ENCODE measurements at places on chromosomes 7 and 10. TPM values are rescaled to one million over a fixed set of nuclear protein-coding genes. Genes with fewer than 3 reads are reported as not detected.
A peak's percentile ranks its signal among the peaks of the same experiment; 100 is the strongest.

GRCh38 chr10:88181902-88182600 lies 318.6 kb downstream of the PTEN start:
- H3K4me3 ChIP-seq, result no peak overlapping the region
- peaks cover 1% of the 10 kb centered on the region for H3K27me3 ChIP-seq
- no peaks in the 10 kb centered on the region for H3K4me1 ChIP-seq
- no peak overlapping the region for H3K27ac ChIP-seq
- no peak for DNase-seq

DNA sequence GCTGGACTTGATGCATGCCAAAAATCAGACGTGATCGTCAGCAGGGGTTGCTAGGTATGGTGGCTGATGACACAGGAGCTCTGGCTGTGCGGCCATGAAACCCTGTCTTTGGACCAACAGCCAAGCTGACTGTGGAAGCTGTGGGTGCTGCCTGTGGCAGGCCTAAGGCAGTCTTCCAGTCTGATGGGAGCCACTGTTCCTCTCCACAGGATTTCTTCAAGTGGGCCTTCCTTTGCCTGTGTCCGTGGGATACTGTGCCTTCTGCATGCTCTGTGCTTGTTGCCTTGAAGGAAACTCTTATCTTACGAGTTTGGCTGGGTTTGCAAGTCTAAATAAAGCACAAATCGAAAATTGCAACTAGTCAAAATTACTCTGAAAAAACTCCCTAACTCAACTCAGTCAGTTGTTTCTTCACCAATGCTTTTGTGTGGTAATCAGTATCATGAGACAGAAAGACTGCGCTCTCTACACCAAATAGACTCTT lies 101.9 kb upstream of the PDLIM1 start:
- no peak overlapping the region for H3K4me3 ChIP-seq
- H3K27ac ChIP-seq, result no peak overlapping the region
- no peak for DNase-seq
- H3K4me1 ChIP-seq, result peaks cover 18% of the 10 kb centered on the region

DNA sequence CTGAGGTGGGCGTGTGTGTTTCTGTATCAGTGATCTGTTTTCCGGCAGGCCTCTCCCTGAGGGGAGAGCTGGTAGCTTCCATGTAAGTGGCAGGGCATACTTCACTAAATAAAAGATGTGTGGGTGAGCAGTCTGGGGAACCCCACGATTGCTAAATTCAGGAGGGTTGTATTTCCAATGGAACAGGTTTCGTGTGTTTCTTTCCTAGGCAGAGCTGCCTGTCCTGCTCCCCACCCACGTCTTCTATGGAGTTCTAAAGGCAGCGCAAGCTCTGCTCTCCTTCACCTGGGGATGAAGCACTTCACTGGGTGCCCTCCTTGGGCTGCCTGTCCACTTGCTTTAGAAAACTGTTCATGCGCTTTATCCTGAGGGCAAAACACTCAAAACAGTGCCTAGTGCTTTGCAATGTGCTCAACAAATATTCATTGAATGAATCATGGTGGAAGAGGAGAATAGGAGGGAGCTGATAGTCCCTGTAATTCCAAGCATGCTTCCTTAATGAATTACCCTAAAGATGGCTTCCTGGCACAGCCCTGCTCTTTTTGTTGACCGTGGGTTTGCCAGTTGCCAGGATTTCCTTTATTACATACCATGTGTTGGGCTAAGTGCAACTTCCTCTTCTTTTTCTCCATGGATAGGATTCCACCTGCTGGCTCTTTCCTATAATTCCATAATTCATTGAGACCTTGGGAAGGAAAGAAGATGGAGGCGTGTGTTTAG lies 50.6 kb upstream of the SRPK2 start:
- H3K4me1 ChIP-seq, result peaks cover 5% of the 10 kb centered on the region
- no peak overlapping the region for H3K4me3 ChIP-seq
- peaks cover 3% of the 10 kb centered on the region for H3K27me3 ChIP-seq
- no peak for DNase-seq
- H3K36me3 ChIP-seq, result no peaks in the 10 kb centered on the region
- no peak overlapping the region for H3K27ac ChIP-seq

GRCh38 chr7:81112731-81113130 lies 193.9 kb upstream of the SEMA3C start:
- no peaks in the 10 kb centered on the region for H3K27me3 ChIP-seq
- H3K36me3 ChIP-seq, result no peaks in the 10 kb centered on the region
- no peak overlapping the region for H3K27ac ChIP-seq
- H3K4me1 ChIP-seq, result peaks cover 9% of the 10 kb centered on the region
- DNase-seq, result no peak

- no peak overlapping the region for H3K4me3 ChIP-seq
- H3K4me1 ChIP-seq, result no peaks in the 10 kb centered on the region
Observed at GRCh38 chr7:52355053-52355452, 680.4 kb upstream of the POM121L12 start.

CPA2 gene
- total RNA-seq, result not detected

- H3K27me3 ChIP-seq, result no peaks in the 10 kb centered on the region
- no peak overlapping the region for H3K27ac ChIP-seq
- H3K4me1 ChIP-seq, result peaks cover 11% of the 10 kb centered on the region
- no peaks in the 10 kb centered on the region for H3K36me3 ChIP-seq
- H3K4me3 ChIP-seq, result no peak overlapping the region
Observed at GRCh38 chr7:28704706-28705105, 253.4 kb downstream of the TRIL start.

DNA sequence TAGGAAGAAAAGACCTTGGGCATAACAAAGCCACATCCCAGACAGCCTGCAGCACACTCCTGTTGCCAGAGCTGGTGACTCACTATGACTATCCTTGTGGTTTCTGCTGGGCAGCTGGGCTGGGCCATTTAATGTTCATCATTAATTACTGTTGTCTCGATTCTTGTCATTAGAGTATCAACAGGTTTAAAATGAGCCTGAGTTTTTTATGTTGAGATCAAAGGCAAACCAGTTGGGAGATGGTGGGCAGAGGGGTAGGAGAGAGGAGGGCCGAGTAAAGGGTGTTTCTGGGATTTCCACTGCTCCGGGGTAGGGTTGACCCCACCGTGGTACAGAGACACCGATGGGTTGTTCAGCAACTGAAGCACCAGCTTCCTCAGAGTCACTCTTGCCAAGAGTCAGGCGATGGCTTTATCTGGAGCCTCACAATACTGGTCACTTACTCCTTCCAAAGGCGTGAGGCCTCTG lies 128.7 kb upstream of the LYZL1 start:
- no peaks in the 10 kb centered on the region for H3K4me1 ChIP-seq
- H3K36me3 ChIP-seq, result peaks cover 3% of the 10 kb centered on the region
- no peak overlapping the region for H3K27ac ChIP-seq
- no peak for DNase-seq

- peak overlapping the region; percentile 28 for H3K4me3 ChIP-seq
- peaks cover 1% of the 10 kb centered on the region for H3K27me3 ChIP-seq
- DNase-seq, result no peak
- no peak overlapping the region for H3K27ac ChIP-seq
- no peaks in the 10 kb centered on the region for H3K36me3 ChIP-seq
Observed at GRCh38 chr10:31142026-31142425, 110.4 kb upstream of the ZNF438 start.

MYL10 gene
- total RNA-seq, result not detected

FAM13C gene
- 57.9 TPM for total RNA-seq

C7orf57 gene
- total RNA-seq, result not detected

DNA sequence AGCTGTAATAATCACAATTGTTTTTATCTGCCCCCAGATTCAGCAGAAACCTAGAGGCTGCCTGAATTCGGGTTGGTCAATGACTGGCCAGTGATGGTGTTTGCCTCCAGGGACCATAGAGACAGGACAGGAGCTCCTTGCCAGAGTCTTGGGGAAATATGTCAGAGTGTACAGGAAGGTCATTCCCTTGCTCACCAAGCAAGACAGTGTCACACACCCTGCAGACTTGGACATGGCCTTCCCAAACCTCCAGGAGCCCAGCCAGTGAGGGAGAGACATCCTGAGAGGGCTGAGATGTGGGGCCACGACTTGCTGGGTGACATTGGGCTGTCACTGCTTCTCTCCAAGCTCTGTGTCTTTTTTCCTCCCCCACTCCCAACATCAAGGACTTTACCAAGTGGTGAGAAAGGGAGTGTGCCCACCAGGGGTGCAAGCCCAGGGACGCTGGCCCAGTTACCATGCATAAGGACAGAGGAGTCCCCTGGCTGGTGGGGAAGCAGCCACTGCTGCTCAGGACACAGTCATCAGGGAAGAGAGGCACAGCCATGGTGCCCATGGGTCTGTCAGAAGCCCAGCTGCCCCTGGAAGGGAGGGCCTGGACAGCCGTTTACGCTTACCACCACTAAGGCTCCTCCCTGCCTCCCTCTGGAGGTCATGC lies 25.3 kb upstream of the C10orf53 start:
- no peak overlapping the region for H3K27ac ChIP-seq
- peaks cover 3% of the 10 kb centered on the region for H3K36me3 ChIP-seq
- peaks cover 5% of the 10 kb centered on the region for H3K27me3 ChIP-seq
- H3K4me1 ChIP-seq, result peaks cover 27% of the 10 kb centered on the region
- DNase-seq, result no peak

GRCh38 chr10:44033008-44033407 lies 351.9 kb downstream of the CXCL12 start:
- H3K27me3 ChIP-seq, result peaks cover 1% of the 10 kb centered on the region
- no peaks in the 10 kb centered on the region for H3K4me1 ChIP-seq
- no peaks in the 10 kb centered on the region for H3K36me3 ChIP-seq
- H3K27ac ChIP-seq, result no peak overlapping the region

GRCh38 chr7:128210590-128211570 lies 30.2 kb upstream of the LEP start:
- no peak overlapping the region for H3K27ac ChIP-seq
- no peak overlapping the region for H3K4me3 ChIP-seq
- H3K36me3 ChIP-seq, result no peaks in the 10 kb centered on the region
- no peak for DNase-seq
- H3K4me1 ChIP-seq, result peaks cover 5% of the 10 kb centered on the region
- peaks cover 11% of the 10 kb centered on the region for H3K27me3 ChIP-seq

DNA sequence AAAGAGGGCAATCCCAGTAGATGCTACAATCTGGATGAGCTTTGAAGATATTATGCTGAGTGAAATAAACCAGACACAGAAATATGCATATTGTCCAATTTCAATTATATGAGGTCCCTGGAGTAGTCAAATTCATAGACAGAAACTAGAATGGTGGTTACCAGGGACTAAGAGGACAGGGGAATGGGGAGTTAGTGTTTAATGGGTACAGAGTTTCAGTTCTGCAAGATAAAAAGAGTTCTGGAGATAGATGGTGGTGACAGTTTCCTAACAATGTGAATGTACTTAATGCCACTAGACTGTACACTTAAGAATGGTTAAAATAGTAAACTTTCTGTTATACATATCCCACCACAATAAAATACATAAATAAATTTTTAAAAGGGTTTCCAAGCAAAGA lies 236.6 kb downstream of the ELMO1 start:
- H3K36me3 ChIP-seq, result peaks cover 66% of the 10 kb centered on the region
- peaks cover 7% of the 10 kb centered on the region for H3K4me1 ChIP-seq

C10orf67 gene
- not detected for total RNA-seq

Data from endothelial cell (in vitro differentiated cells).